Omental fat pad (tissue), 4 donors: ENCODE measurements at places on chromosomes 2 and 18. TPM values are rescaled to one million over a fixed set of nuclear protein-coding genes. Genes with fewer than 3 reads are reported as not detected.

DNA sequence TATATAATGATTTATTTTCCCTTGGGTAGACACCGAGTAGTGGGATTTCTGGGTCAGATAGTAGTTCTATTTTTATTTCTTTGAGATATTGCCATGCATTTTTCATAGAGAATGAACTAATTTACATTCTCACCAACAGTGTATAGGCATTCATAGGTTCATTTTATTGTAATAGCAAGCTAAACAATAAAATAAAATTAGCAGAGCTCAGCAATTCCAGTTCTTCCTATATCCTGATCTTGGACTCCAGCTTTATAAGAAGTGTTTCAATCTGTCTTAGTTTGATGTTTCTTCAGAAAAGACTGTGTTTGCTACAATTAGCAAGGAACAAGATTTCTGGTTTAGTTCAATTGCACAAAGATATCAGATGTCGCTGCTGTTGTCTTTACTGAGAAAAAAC lies 1024.4 kb upstream of the LRRTM1 start:
- DNase-seq, result no peak

DNA sequence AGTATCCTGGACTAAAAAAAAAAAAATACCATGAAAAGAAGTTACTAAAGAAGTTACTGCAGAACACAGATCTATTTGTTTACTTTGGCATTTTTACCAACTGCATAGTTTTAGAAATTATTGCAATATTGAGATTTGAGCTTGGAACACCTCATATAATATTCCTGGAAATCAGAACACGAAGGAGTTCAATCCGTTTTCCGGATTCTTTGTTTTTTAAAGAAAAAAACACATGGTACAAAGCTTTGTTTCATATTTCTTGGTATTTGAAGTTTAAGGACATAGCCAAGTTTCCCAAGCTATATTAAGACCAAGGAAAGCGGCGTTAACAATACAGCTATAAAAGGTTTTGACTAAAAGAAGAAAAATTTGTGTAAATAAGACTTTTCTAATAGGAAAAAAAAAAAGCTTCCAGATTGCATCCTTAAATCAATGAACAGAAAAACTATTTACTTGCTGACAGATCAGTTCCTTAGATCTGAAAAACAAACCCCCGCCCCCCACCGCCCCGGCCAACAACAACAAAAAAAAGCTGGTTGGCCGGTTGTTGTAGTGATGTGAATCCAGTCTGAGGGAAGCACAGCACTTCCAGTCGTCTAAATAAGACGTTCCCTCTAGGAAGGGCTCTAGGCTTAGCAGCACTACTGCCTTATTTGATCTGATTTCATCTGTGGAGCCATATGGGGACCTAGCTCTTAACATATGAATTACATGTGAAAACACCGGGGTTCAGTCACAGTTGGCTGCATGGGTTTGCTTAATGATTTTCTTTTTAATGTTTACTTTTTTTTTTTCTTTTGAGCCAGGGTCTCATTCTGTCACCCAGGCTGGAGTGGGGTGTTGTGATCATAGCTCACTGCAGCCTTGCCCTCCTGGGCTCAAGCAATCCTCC lies 2.5 kb upstream of the RHOB start:
- no peak for DNase-seq

DNA sequence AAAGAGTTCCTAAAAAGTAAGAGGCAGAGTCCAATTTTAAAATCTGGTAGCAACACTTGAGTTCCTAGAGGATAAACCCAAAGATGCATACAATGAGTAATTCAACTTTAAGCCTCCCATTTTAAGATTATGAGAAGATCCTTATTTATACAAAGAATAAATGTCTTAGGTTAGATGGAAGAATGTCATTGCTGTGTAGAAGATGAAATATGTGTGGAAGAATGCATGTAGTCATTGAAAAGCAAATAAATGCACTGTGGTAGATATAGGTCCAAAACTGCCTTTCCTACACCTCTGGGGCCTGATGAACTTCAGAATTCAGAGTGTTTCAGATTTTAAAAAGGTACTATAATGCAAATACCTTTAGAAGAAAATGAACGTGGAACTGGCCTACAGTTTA lies 58.7 kb upstream of the LRP1B start:
- DNase-seq, result no peak

DNA sequence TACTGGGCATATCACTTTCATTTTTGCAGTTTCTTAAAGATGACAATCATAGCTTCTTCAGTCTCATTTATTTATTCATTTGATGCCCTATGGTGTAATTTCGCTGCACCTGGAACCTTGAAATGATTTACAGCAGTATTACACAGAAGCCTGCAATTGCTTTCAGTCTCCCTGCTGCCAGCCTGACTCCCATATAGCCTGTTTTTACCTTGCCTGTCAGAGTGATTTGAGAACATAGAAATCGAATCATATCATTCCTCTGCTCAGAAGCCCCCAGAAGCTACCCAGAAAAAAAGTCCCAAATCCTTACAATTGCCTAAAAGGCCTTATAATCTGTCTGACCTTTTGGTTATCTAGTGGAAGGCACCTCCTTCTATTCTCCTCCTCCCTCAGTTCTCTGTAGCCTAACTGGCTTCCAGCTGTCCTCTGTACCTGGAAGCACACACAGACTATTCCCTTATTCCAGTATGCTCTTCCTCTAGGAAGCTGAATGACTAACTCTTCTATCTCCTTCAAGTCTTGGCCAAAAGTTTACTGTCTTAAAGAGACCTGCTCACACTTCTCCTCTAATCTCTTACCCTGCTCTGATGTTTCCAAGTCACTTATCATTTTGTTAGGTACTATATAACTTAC lies 12.6 kb downstream of the SCN3A start:
- no peak for DNase-seq

- no peak for DNase-seq
Observed at GRCh38 chr2:101958061-101958460, 33.7 kb upstream of the IL1R2 start.

MDH1B gene
- 1.2 TPM for total RNA-seq

DNA sequence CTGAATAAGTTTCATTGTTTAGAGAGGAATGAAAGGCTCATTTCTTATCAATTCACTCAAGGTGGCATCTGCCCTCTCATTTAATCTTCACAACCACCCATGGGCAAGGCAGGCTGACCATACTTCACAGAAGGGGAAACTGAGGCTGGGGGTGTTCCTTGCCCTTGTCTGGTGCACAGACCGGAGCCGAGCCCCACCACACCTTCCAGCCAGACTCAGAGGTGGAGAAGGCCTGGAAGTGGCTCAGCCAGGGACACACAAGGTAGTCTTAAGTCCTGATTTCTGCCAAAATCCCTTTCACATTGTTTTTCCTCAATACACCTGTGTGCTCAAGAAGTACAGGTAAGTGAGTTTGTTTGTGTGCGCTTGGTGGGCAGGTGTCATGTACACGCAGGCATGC lies 111.9 kb upstream of the TEX51 start:
- no peak for DNase-seq

RAB6C gene
- 0.19 TPM for total RNA-seq

IL36A gene
- total RNA-seq, result not detected

VPS4B gene
- total RNA-seq, result 27.9 TPM

- DNase-seq, result no peak
Observed at GRCh38 chr18:37554399-37554787, 11.2 kb downstream of the CELF4 start.

DNA sequence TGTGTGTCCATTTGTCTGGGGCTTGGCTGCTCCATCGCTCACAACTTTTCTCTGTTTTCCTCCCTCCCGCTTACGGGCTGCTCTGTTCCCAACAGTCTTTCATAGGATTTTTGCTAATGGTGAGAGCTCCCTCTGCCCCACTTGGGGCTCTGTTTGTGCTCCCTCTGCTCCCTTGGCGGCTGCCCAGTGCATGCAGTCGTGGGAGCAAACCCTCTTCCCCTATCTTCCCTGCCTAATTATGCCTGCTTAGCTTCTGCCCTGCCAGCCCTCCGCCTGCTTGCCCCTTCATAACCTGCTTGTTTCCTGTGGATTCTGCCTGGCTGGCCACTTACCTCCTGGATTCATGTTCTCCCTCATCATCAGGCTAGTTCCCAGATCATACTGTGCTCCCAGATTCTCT lies 6.6 kb upstream of the KRTCAP3 start:
- DNase-seq, result no peak

ACTG2 gene
- total RNA-seq, result 7.3 TPM

COBLL1 gene
- total RNA-seq, result 67.9 TPM

DNA sequence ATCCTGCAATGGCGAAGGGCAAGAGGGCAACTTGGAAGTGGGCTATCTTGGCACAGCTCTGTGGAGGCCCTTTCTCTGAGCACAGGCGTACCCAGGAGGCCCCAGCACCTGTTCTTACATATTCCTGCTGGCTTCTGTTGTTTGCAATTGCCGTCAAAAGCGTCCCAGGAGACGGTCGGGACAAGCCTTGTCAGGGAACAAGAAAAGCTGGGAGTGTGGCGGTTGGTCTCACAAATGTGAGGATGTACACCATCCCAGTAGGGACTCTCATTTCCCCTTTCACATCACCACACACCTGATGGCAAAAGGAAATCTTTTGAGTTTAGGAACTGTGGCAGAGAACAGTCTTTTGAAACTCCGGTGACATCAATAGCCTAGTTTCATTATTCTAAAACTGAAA lies 94.7 kb upstream of the EFEMP1 start:
- no peak for DNase-seq

DNA sequence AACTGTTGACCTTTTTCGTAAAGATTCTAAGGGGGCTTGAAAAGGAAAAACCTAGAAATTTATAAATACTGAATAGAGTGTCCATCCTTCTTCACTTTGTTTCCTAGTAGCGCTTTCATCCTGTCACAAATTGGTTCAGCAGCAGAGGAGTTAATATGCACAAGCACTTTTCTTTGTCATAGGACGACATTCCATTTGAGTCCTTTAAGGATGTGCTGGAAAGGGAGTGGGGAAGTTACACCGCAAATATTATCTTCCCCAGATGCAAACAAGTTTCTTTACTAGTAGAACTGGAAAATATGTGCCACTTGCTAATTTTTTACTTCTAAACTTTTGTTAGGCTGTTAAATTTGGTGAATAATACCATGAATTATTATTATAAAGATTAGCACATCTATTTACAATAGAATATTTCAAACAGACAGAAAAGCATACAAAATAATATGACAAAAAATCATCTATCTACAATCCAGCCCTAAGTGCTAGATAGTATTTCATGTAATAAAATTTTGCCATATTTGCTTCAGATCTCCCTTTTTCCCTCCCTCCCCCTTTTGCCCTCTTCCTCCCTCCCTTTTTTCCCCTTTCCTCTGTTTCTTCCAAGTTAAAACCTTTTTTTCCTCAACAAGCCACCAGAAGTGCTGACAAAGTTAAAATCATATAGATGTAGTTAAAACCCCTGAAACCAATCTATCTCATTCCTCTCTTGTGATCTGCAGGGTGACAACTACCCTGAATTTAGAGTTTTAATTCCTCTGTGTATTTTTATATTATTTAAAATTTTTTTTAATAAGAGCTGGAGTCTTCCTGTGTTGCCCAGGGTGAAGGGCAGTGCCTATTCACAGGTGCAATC lies 50.5 kb upstream of the MAP4K3 start:
- DNase-seq, result no peak

SPHKAP gene
- total RNA-seq, result not detected

- DNase-seq, result no peak
Observed at GRCh38 chr2:221343524-221343923, 228.6 kb downstream of the EPHA4 start.

DNA sequence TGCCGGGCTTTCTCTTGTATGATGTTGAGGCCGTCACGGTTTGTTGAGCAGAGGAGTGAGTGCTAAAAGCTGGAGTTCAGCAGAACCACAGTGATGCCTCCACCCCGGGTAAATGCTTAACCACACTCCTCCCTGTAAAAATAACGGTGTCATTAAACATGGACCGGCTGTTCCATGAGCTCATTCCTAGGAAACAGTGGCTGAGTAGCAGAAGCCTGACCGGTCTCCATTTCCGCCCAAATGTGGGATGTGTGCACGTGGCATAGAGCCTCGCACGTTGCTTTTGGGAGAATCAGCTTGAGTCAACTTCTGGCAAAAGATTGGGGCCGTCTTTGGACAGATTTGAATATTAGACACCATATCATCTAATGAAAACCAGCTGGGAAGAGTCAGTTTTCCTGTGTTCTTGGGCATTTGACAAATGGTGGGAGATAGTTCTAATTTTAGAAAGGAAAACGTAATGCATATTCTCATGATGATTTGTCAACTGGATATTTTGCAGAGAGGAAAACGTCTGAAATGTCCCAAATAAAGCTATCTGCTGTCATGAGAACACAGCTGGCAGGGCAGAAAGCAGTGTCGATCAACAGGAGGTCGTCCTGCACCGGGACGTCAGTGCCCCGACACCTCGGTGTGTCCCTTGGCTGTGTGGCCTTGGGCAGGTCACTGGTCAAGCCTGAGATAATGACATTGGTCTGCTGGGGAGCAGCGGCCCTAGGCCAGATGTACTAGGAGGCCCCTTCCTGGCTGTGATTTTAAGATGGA lies 42.4 kb downstream of the LRRFIP1 start:
- no peak for DNase-seq

DNA sequence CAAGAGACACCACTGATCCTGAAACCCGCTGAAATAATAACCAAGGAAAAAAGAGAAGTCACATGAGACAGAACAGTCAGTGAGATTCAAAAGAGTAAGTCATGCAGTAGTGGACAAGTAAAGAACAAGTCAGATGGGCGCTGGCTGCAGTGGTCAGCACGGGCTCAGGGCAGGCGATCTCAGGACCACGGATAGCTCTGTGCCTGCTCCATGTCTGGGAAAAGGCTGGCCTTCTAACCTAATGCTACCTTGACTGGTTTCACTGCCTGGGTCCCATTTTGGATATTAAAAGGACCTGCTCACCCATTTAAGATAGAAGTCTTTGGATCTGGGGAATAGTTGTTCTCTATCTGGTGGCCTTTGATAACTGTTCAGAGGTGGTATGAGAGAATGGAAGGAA lies 61.7 kb upstream of the LCLAT1 start:
- no peak for DNase-seq

VAMP8 gene
- total RNA-seq, result 48.6 TPM

- no peak for DNase-seq
Observed at GRCh38 chr2:216151313-216152025, 42.3 kb downstream of the XRCC5 start.

- no peak for DNase-seq
Observed at GRCh38 chr18:46754661-46755292, 2.1 kb downstream of the ST8SIA5 start.

GRCh38 chr2:85678794-85679672 lies 11.0 kb upstream of the SFTPB start:
- DNase-seq, result peak; percentile 94

ETAA1 gene
- total RNA-seq, result 13.1 TPM

SLC39A6 gene
- 43.1 TPM for total RNA-seq
